Esophagus squamous epithelium (tissue), 5 donors: ENCODE measurements at places on chromosomes 5 and 9.

- no peak for DNase-seq
These were observed 9.7 kb upstream of the RNU6ATAC start for GRCh38 chr9:134174073-134174449.

GRCh38 chr5:95591490-95591901 lies 28.4 kb upstream of the GPR150 start:
- DNase-seq = no peak

- no peak for DNase-seq
These were observed 45.3 kb downstream of the FBXW11 start for GRCh38 chr5:171961117-171961516.

DNA sequence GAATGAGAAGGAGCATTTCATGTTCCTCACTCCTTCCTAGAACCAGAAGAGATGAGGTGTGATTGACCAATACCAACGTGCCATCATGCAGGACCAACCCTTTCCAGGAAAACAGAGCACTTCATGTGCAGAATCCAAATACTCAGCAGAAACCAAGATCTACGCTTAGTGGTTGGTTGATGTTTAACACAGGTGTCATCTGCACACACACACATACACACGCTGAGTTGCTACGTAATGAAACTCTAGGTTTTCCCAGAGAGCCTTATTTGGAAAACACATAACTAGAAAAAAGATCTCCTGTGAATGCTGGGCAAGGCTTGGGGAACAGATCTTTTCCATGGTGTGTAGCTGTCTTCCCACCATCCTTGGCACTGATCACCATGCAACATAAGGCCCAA lies 21.1 kb upstream of the ZNF622 start:
- DNase-seq = no peak

DNA sequence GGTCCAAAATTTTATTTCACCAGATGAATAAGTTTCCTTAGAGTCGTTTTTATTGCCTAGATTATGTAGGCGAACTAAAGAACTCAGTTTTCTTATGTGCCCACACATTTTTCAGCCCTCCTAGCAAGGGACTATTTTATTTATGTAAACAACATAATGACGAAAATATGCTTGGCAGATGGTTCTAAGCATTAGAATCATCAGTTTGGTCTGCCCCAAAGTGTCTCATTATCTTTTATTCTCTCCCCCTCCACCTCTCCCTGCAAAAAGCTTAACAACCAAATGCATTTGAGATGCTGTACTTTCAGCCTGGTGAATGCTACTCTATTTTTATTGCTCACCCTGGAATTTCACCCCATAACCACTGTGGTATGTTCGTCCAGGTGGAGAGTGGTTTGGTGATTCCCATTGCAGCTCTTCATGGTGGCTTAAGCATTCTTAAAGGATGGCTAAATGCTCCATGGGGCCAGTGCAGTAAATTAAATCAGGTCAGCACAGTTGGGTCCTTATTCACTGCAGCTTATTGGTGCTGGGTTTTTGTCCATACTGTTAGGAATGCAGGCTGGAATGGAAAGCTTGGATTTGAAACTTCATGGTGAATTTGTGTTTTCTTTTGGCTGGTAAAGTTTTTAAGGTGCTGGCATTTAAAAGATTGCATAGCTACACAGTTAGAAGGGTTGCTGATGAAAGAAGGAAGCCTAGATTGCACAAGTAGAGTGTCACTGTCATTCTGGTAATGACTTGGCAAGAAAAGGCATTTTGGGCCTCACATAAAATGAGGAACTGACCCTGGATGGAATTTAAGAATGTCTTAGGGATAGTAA lies 39.2 kb downstream of the TLE4 start:
- no peak for DNase-seq

DNA sequence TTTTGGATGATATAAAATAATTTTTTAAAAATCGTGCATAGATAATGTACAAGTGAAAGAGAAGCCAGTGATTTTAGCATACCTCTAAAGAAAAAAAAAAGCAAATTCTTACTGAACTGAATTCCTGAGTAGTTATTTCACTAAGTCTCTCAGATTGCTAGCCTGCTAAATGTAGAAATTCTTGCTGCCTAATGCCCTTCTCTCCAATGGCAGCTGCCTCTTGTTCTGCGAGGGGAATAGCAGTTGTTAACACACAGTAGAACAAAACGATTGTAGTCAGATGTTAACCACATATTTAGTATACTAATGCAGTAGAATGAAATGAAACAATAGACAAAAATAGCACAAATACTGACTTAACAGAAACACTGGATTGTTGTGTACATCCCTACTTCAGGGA lies 26.8 kb downstream of the SMAD5 start:
- DNase-seq = no peak

DNA sequence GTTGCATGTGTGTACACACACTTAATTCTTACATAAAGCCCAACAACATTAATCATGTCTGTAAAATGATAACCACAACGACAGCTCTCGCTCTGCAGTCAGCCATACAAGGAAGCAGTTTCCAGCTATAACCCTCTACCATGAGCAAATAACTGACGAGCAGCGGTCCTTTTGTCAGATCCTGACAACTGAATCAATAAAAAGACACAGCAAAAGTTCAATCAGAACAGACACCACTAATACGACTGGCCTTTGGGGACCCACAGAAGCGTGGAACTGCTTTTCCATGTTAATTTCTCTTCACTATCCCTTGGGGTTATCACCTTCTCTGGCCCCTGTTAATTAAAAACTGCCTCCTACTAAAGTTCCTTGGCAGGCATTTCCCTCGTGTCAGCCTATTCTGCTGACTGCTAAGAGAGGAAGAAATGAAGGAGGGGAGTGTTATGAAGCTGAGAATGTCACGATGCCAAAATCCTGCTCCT lies 722.8 kb upstream of the GRAMD2B start:
- DNase-seq = no peak

- DNase-seq = no peak
These were observed 27.9 kb upstream of the FBXL7 start for GRCh38 chr5:15472116-15472515.

GRCh38 chr5:165015126-165015525 lies 1509.7 kb downstream of the MAT2B start:
- DNase-seq = no peak
